ENCODE measurements at places on chromosomes 2 and 18.

DNA sequence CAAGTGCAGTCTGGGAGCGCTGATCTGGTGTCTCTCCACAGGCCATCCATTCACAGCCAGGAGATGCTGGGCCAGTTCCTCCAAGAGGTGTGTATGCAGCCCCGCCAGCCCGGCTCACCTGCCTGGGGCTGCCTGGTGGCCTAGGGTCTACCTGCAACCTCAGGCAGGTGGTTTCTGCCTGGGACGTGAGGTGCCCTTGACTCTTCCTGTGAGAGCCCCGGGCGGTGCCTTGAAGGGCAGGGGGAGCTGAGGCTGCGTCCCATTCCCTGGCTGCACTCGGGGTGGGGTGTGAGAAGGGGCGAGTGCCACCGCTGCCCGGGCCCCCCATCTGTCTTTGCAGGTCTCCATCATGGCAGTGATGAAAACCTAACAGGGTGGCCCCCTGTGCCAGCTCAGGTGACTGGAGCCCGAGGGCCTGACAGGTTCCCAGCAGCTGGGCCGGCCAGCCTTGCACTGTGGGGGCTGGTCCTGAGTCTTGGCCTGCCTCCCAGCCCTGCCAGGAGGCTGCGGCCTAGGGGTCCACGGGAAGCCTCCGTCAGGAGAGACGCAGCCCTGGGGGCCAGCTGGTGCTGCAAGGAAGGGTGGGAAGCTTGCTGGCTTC is 11.9 kb downstream of the CAPN10 start:
- no peak for DNase-seq

GRCh38 chr2:21230140-21230539 is 106.4 kb downstream of the TDRD15 start:
- DNase-seq: no peak

GRCh38 chr2:129911363-129912065 is 68.0 kb upstream of the RAB6C start:
- DNase-seq: no peak

DNA sequence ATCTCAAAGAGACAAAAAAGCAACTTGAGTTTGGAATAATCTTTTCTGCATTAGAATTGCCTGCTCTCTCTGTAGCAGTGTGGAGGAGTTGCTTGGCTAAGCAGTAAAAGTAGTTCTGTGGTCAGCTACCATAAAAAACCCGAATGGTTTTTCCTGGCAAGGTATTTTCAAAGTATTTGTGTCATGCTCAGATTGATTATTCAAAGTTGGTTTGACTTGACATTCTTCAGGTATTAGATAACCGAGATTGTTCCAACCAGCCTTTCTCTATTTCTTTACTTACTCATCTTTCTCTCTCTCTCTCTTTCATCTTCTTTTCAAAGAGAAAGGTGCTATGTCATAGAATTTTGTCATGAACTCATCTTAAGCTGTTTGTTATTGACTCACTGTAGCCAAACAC is 404.9 kb downstream of the CPS1 start:
- DNase-seq: no peak

- DNase-seq: no peak
Measured at GRCh38 chr2:235855011-235855410, 313.2 kb downstream of the GBX2 start.

GRCh38 chr2:24016853-24017703 is 7.2 kb downstream of the MFSD2B start:
- no peak for DNase-seq

GRCh38 chr2:41510108-41510507 is 537.7 kb upstream of the PKDCC start:
- DNase-seq: no peak

DNA sequence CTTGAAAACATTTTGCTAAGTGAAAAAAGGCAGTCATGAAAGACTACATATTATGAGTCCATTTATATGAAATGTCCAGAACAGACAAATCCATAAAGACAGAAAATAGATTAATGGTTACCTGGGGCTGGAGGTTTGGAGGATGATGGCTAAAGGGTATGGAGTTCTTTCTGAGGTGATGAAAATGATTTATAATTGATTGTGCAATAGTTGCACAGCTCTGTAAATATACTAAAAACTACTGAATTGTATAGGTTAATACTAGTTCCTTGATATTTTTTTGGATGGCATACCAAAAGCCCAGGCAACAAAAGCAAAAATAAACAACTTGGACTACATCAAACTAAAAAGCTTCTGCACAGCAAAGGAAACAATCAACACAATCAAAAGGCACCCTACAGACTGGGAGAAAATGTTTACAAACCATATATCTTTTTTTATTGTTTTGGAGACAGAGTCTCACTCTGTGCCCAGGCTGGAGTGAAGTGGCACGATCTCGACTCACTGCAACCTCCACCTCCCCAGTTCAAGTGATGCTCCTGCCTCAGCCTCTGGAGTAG is 21.5 kb downstream of the SOS1 start:
- DNase-seq: no peak

DNA sequence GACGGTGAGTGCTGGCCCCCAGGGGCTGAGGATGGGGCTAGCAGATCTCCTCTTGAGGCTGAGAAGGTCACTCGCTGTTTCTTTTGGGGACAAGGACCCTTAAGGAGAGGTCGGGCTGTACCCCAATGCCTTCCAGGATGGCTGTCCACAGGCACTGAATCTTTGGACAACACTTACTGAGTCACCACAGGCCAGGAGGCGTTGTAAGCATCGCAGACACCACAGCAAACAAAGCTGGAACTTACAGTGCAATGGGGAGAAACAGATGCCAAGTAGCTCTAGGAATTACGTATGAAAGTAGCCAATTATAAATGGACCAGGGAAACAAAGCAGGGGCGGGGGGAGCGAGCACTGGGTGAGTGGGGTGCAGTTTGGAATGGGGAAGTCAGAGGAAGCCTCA is 219.8 kb downstream of the GLI2 start:
- no peak for DNase-seq

DNA sequence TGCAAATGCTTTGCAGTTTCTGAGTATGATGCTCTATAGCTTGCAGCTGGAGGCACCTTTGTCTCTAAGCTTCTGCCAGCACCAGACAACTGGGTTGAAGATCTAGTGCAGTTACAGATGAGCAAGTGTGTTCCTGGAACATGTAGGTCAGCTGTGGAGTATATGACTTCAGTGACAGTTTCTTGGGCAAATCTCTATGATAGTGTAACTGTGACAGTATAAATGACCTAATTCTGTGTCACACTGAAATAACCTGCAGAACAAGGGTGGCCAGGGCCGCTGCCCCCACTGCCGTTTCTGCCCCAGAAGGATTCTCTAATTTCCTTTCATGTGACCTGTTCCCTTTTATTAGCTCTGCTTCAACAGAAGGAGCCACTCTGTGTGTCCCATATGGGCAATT is 145.3 kb upstream of the DAPL1 start:
- DNase-seq: no peak

- DNase-seq: no peak
Measured at GRCh38 chr2:144382849-144383248, 137.1 kb downstream of the ZEB2 start.

- no peak for DNase-seq
Measured at GRCh38 chr18:58911241-58911640, 46.6 kb downstream of the ZNF532 start.

DNA sequence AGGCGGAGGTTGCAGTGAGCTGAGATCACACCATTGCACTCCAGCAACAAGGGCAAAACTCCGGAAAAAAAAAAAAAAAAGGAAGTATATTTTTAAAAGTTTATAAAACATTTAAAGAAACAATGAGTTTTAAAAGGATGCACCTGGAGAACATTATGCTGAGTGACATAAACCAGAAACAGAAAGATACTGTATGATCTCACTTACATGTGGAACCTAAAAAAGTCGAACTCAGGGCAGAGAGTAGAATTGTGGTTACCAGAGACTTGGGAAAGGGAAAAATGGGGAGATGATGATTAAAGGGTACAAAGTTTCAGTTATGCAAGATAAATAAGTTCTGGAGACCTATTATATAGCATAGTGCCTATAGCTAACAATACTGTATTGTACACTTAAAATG is 52.8 kb upstream of the RTN4 start:
- DNase-seq: no peak

DNA sequence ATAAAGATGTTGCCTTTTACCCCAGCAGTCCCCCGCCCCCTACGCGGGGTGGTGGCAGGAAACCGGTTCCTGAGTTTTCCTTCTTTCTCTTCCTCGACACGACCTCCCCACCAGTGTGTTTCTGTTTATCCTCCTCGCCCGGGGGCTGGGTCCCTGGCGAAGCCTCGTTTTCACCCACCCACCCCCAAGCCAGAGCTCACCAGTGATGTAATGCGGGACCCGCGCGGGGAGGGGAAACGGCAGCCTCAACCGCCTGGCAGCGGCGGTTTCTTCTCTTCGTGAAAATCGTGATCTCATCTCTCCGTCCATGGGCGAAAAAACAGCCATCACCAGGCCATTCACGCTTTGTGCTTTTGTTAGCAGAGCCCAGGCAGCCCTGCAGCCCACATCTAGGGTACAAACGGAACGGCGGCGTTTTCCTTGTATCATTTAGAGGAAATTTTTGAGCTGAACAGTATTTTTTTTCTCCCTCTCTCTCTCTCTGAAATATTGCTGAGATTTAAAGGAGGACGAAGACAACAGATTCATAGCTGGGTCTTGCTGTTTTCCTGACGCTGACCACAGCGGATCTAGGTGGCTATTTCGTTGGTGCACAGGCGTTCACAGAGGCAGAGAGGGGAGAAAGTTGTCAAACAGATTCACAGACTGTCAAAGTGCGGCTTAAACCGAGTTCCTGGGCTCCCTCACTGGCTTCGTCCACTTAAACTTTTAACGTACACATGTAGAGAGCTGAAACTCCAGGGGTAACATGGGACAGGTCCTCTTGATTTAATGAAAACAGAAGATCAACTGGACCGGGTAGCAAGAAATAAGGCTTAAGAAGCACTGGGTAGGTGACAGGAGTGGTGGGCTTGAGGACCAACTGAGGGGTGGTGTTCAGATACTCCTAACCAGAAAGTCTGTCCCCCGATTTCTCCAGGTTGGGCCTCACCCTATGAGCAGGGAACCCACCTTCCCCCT is 21.9 kb upstream of the PAX3 start:
- DNase-seq: no peak

DNA sequence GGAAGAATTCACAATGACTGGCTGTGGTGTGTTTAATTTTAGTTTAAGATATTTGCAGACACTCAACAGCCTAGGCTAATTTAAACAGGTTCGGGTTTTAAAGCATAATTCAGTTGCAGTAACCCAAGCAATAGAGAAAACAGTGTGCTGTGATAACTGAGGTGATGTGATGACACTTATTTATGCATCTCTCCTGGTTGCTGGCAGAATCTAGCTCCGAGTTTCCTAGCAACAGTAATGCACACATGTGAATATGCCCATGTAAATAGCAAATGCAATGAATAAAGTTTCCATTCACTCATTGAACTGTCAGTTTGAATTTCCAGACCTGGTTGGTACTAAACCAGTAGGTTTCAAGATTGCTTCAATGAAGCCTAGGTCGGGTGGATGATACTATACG is 426.5 kb downstream of the TMX3 start:
- DNase-seq: no peak

DNA sequence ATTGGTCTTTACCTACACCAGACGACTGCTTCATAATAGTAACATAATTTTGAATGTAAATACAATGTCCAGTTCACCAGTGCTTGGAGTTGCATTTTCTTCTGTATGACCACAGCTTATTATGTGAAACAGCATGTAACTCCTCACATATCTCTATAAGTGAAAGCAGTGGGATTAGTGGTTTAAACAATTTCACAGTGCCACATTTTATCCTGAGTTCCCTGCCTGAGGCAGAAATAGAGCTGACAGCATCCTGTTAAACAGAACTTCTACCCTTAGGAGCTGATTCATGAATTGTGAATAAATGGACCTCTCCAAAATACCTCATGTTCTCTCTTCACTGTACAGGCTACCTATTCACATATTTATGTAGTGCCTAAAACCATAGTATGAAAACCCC is 542.3 kb upstream of the VWC2L start:
- no peak for DNase-seq

- no peak for DNase-seq
Measured at GRCh38 chr18:47749600-47749973, 180.9 kb downstream of the SMAD2 start.

- DNase-seq: no peak
Measured at GRCh38 chr2:39743269-39743776, 35.7 kb downstream of the THUMPD2 start.

DNA sequence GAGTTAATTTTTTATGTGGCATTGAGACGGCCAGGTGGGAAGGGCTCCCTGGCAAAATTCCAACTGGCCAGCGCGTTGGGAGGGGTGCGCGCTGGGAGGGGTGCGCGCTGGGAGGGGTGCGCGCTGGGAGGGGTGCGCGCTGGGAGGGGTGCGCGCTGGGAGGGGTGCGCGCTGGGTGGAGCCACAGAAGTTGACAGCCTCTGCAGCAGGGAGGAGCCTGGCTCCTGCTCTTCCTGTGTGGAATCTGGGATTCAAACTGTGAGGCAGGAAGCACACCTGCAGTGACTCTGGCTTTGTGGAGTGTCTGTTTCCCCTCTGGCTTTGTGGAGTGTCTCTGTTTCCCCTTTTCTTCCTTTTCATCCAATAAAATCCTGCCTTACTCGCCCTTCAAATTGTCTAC is 147.9 kb upstream of the CBLN2 start:
- no peak for DNase-seq

DNA sequence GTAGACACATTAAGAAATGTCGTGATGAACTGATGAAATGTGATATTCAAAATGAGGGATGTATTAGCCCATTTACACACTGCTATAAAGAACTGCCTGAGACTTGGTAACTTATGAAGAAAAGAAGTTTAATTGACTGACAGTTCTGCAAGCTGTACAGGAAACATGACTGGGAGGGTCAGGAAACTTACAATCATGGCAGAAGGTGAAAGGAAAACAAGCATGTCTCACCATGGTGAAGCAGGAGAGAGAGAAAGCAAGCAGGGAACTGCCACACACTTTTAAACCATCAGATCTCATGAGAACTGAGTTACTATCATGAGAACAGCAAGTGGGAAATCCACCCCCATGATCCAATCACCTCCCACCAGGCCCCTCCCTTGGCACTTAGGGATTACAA is 1010.8 kb upstream of the CELF4 start:
- no peak for DNase-seq

DNA sequence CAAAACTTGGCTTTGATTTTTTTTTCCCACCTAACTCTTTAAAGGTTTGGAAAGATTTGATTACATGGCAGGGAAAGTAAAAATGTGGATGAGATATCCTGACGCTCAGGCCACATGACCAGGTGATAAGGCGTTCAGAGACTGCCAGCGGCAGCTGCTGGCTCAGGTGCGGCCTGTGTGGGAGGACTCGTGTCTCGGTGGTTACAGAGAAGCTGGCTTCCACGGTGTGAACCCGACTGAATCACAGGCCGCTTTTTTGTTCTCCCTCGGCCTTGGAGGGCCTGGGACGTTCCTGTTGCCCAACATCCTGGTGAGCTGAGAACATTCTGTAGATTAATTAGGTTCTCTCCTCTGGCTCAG is 124.2 kb upstream of the ZNF516 start:
- no peak for DNase-seq

GRCh38 chr18:64539847-64540246 is 391.0 kb upstream of the LINC00305 start:
- no peak for DNase-seq

DNA sequence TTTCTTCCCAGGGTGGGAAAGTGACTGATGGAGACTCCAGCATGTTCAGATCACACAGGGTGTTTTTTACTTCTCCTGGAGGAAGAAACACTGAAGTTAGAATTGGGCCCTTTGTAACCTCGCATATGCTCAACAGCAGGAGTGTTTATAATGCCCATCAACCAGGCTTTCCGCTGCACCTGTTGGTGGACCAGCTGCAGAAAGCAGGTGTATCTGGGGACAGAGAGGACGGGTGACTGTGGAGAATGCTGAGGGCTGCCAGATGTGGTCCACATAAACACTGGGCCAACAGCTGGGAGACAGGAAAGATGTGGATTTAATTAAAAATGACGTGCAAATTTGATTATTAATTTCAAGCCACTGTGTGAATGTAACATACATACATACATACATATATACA is 335.5 kb upstream of the SPRED2 start:
- DNase-seq: no peak
